ENCODE measurements at places on chromosomes 5 and 9. TPM values are rescaled to one million over a fixed set of nuclear protein-coding genes. Genes with fewer than 3 reads are reported as not detected.

DNA sequence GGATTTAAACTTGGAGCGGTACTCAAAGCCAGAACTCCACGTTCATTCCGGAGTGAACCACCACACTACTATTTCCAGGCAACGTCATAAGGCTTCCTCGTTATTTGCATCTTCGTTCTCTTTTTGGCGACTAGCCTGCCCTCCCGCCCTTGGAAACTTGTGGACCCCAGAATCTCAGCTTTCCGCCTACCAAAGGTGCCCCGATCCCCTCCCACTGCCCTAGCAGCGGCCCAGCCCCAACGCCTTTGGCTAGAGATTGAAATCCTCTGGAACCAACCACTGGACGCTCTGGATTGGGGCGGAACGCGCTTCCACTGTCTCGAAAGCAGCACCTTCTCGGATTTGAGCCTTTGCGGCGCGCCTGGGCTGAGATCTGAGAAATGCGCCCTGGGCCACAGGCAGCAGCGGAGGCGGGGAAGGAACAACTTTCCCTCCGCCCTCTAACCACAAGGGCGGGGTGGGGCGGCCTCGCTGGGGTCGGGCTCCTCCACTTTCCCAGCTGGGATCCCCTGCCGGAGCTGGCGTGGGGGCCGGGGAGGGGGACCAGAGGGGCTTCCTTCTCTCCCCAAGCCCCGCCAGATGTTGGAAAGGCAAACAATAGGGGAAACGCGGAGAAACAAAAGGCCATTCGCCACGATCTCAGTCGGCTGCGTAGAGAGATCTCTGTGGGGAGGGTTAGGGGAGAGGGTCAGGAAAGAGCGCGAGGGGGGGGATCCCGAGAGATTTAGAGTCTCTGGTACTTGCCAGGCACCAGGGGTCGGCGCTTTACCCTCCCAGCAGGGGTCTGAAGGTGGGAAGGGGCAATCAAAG lies 1.3 kb downstream of the MOB3B start:
- peak; percentile 87 for DNase-seq

SPATA31E1 gene
- total RNA-seq, result not detected

- DNase-seq, result no peak
Observed at GRCh38 chr9:100317706-100318105, 35.0 kb downstream of the TEX10 start.

- no peak for DNase-seq
Observed at GRCh38 chr5:73346878-73347408, 101.6 kb downstream of the FOXD1 start.

- no peak for DNase-seq
Observed at GRCh38 chr5:15577132-15577531, 77.2 kb downstream of the FBXL7 start.

PTBP3 gene
- 17.0 TPM for total RNA-seq

DNA sequence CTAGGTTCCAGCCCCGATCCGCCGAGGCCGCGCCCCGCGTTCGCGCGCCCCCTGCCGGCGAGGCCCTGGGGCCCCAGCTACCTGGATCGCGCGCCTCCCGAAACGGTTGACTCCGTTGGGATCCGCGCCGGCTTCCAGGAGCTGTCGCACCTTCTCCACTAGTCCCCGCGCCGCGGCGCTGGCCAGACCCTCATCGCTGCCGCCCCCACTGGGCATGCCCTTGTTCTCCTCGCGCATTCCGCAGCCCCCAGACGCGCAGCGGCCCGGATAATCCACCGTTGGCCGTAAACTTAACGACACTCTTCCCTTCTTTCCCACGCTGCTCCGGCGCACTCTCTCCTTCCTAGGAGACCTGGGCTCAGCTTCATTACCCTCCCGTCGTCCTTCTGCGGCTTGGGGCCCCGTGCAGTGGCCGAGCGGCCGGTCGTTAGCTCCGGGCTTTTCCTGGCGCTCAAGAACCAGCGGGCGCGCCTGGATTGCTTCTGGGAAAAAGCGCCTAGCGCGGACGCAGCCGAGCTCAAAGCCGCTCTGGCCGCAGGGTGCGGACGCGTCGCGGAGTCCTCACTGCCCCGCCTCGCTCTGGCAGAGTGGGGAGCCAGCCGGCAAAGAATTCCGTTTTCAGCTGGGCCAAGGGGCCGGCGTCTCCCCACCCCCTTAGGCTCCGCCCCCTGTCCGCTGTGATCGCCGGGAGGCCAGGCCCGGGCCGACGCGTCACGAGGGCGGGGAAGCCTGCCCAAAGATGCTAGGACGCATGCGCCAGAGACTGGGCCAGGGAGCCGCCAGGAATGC lies at the start of gene CDKN2B:
TSS of gene CDKN2B (minus strand) at position 589 of the 789 bp plus-strand sequence. CDS start at position 237, 352 bp downstream.
- DNase-seq, result peak; percentile 98

DNA sequence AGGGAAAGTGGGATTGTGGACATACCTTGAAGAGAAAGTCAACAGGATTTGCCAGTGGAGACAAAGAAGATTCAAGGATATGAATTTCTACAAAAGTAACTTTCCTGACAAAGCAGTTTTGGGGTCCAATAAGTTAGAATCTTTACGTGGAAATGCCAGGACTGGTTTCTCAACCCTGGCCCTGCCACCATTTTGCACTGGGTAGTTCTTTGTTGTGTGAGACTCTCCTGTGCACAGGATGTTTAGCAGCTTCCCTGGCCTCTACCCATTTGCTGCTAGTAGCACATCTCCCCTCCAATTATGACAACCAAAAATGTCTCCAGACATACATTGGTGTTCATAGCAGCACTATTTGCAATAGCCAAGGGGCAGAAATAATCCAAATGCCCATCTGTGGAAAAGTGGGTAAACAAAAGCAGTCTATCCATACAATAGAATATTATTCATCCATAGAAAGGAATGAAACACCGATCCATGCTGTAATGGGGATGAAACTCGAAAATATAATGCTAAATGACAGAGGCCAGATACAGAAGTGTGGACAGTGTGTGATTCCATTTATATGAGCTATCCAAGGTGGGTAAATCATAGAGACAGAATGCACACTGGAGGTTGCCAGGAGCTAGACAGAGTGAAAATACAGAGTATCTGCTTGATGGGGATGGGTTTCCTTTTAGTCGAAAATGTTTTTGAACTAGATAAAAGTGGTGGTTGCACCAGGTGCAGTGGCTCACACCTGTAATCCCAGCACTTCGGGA lies 91.4 kb downstream of the NSUN2 start:
- no peak for DNase-seq

- DNase-seq, result no peak
Observed at GRCh38 chr9:128385496-128386460, 14.6 kb downstream of the URM1 start.

- no peak for DNase-seq
Observed at GRCh38 chr9:32867026-32867425, 83.7 kb downstream of the TMEM215 start.

GRCh38 chr5:104111632-104112031 lies 549.0 kb upstream of the NUDT12 start:
- DNase-seq, result no peak

NSA2 gene
- 47.2 TPM for total RNA-seq

DMGDH gene
- 4.3 TPM for total RNA-seq

TPM2 gene
- total RNA-seq, result 777 TPM

GPX8 gene
- 24.6 TPM for total RNA-seq

GARNL3 gene
- 16.4 TPM for total RNA-seq
